ENCODE measurements at places on chromosomes 12 and 14.

- DNase-seq = peak; percentile 48
These were observed 8.4 kb downstream of the TRMT61A start for GRCh38 chr14:103537175-103537990.

- no peak for DNase-seq
These were observed 6.6 kb downstream of the E2F7 start for GRCh38 chr12:77058740-77059139.

- no peak for DNase-seq
These were observed 427.6 kb downstream of the ZFP36L1 start for GRCh38 chr14:68365228-68365627.

GRCh38 chr14:65877624-65878023 lies 465.1 kb downstream of the FUT8 start:
- no peak for DNase-seq

DNA sequence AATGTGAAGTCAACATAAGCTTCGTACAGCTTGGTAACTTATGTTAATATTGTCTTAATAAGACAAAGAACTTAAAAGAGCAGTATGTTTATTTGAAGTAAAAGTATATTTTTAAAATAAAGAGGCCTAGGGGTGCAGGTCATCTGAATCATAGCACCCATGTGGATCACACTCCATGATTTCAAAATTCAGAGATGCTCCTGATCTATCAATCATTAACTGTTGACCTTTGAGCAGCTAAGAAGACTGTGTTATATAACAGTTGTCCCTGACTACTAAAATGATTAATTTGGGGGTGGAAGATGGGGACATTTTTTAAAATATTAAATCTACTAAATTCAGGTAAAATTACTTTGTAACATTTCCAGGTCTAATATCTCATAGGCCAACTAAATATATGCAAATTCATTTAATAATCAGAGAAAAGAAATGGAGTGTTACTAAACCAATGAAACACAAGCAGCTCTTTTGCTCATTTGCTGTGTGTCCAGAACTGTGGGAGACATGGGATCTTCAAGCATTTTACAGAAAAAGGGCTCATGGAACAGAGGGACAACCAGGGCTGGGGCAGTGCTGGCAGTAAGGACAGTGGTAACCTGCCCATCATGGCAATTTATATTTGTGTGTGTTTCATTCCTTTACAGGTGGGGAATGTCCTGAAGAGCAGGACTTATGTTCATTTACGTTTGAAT lies 120.7 kb upstream of the PCED1B start:
- DNase-seq = no peak

GRCh38 chr14:32472512-32473463 lies 143.7 kb downstream of the AKAP6 start:
- DNase-seq = no peak

GRCh38 chr12:98533723-98534251 lies 18.4 kb downstream of the TMPO start:
- DNase-seq = no peak

DNA sequence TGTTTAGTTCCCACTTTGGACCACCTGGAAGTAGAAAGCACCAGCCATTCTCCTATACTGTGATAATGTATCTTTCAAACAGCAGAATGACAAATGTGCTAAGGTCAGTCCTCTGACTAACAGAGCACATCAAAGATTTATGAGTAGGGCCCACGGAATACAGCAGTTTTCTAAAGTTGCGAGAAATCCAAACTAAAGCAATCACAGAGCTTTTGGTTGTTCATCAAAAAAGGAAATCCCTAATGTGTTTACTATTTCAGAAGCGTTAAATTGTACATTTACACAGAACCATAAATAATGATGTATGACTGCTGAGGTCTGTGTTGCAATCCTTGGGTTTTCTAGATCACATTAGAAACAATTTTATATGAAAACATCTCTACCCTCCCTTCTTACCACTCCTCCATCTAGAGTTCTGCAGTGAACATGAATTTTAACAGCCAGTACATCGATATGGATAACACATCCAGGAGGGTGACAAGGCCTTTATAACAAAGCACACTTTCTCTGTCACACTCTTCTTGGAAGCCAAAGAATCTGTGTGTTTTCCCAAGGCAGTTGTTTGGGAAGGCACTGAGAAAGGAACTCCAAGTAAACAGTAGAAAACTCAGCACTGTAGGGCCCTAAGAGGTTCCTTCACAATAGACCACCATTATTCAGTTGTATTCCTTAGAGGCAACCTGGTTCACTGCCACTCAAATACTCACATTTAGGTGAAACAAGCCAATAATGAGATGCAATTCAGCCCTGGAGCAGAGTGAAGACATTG lies 7.3 kb downstream of the KITLG start:
- peak; percentile 13 for DNase-seq

DNA sequence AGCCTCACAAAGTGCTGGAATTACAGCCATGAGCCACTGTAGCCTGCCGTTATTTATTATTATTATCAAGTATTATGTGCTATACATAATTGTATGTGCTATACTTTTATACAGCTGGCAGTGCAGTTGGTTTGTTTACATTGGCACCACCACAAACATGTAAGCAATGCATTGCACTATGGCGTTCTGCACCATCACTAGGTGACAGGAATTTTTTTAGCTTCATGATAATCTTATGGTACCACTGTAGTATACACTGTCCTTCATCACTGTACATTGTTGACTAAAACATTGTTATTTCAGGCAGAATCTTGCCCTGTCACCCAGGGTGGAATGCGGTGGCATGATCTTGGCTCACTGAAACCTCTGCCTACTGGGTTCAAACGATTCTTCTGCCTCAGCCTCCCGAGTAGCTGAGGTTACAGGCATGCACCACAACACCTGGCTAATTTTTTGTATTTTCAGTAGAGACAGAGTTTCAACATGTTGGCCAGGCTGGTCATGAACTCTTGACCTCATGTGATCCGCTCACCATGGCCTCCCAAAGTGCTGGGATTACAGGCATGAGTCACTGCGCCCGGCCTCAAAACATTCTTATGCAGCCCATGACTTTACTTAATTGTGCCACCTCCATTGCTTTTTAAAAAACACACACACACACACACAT lies 17.1 kb downstream of the MRPL42 start:
- no peak for DNase-seq

GRCh38 chr12:22334410-22335100 lies at the start of gene ST8SIA1:
Gene ST8SIA1 (minus strand): TSS chr12:22334707. CDS start chr12:22334232, 475 bp downstream.
- no peak for DNase-seq

DNA sequence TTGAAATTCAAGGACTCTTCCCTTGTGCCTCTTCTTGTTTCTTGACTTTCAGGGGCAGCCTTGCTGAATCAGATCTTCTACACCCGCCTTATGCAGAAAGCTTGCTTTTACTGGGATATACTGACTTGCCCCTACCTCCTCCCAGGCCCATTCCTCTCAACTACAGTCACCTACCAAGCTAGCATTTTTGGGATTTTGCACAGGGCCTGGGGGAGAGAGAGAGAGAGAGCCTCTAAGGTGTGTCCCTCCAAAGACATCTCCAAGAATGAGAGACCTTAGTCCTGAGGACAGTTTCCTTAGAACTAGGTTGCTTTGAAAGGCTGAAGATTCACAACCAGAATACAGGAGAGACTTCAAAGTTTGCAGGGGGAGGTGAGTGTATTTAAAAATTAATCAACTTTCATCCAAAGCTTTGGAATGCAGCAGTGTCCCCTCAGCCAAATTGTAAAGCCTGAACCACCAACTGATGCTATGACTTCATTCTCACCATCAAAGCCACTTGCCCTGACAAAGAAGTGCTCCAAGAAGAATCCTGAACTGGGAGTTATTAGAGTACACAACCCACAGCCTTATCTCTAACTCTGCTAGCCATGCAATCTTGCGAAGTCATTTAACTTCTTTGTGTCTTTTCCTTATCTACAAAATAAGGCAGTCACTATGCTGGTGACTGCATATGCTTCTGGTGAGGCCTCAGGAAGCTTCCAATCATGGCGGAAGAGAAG lies 96.1 kb upstream of the EGLN3 start:
- DNase-seq = no peak

DNA sequence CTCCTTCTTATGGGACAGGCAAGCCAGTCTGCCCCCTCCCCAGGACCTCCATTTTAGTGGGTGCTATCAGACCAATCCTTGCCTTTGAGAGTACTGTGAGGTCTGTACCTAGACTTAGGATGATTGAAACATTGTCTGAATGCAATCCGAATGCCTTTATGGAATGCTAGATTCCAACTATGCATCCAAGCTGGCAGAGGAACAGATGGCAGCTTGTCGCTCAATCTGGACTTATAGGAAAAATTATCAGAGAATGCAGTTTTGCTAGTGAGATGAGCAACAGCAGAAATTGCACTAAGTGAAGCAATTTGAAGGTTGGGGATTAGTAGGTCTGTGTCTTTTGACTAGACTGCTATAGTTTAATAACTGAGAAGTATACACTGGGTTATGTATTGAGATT lies 109.1 kb downstream of the DYRK2 start:
- no peak for DNase-seq

- DNase-seq = peak; percentile 44
These were observed 50.6 kb downstream of the WDHD1 start for GRCh38 chr14:54976316-54976715.

DNA sequence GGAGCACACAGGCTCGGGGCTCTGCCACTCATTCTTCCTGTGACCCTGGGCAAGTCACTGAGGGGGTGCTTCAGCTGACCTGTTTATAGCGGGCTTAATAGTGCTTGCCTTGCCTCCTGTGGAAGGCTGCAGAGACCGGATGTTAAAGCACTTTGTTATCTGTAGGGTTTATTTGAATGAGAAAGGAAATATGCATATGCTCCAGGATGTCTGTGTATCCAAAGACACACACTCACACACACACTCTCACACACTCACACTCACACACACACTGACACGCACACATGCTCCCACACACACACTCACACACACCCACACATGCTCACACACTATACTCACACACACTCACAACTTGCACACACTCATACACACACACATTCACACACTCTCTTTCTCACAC lies 56.1 kb upstream of the DDX11 start:
- no peak for DNase-seq

- DNase-seq = no peak
These were observed 1526.6 kb upstream of the FLRT2 start for GRCh38 chr14:84003346-84003745.

DNA sequence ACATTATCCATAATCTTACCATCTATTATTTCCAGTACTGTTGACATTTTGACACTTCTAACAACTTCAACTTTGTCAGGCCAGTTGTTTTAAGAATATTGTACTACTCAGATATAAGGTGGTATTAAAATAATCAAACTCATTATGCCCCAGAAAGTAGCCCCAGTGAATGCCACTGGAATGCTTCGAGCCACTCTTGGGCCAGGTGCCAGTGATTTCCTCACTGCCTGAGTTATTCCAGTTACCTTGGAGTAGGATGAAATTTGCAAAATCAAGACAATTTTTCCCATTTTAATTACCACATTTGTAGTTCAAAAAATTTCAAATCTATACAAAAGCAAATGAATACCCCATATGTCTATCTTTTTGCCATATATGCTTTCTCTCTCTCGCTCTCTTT lies 9.2 kb downstream of the CIPC start:
- no peak for DNase-seq

DNA sequence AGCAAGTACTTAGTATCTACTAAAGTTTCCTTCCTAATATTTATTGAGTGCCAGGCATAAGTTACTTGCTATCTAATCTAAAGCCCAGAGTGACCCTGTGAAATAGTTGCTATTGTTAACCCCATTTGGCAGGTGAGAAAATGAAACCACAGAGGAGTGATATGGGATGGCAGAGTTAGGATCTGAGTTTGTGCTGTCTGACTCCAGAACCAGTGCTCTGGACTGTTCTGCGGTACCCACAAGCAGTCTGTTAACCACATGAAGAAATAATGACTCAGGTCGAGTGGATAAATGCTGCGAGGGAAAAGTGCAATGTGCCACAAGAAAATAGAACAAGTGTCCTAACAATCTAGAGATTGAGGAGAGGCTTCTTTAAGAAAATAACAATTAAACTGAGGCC lies 60.7 kb upstream of the GZMB start:
- no peak for DNase-seq

DNA sequence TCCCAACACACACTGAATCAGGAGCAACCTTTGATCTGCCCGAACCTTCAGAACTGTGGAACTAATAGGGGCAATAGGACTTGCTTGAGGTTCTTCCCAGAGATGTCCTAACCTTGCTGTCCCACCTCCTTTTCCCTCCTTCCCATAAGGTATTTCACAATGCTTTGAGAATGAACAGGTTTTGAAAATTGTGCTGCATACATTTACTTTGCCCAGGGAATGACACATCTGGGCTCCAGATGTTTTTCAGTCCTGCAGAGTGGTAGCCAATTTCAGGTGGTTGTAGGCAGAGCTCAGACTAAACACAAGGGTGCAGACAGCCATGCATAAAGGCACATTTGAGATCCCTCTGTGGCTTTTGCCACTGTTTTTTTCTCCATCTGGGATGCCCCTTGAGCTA lies 206.7 kb upstream of the PWP1 start:
- DNase-seq = no peak

- DNase-seq = peak; percentile 96
These were observed 2.4 kb upstream of the A2M start for GRCh38 chr12:9118158-9118557.

- no peak for DNase-seq
These were observed 245.1 kb upstream of the ATXN7L3B start for GRCh38 chr12:74292351-74293194.

DNA sequence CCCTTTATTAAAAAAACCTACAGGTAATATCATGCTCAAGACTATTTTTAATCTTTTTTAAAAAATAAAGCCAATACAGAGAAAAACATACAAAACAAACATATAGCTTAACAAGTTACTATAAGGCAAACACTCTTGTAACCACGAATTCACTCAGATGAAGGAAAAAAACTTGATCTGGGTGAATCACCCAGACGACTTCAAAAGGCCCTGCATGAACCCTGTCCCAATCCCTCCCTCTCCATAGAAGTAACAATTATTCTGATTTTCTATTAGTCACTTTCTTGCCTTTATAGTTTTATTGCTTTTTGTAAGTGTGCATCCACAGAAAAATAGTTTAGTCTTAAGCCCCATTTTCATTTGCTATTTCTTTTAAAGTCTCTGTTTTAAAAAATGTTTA lies 72.6 kb downstream of the LRP6 start:
- DNase-seq = no peak

DNA sequence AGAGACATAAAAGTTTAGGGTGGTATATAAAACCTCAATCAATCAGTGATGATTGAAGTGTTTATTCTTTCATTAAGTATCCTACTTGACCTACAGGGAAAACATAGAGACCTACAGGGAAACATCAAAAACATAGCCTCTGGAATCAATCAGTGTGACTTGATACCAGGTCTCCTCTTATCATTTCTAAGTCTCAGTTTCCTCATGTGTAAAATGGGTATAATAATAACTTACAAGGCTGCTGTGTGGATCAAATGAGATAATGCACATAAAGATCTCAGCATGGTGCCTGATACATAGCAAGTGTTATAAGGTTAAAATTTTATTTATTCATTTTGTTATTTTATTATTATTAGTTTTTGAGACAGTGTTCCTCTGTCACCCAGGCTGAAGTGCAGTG lies 22.2 kb upstream of the GNPTAB start:
- no peak for DNase-seq

- no peak for DNase-seq
These were observed 1.4 kb upstream of the ABCD2 start for GRCh38 chr12:39620659-39621658.
